Right cardiac atrium (tissue), 5 donors: ENCODE measurements at places on chromosomes 5 and 9.

DNA sequence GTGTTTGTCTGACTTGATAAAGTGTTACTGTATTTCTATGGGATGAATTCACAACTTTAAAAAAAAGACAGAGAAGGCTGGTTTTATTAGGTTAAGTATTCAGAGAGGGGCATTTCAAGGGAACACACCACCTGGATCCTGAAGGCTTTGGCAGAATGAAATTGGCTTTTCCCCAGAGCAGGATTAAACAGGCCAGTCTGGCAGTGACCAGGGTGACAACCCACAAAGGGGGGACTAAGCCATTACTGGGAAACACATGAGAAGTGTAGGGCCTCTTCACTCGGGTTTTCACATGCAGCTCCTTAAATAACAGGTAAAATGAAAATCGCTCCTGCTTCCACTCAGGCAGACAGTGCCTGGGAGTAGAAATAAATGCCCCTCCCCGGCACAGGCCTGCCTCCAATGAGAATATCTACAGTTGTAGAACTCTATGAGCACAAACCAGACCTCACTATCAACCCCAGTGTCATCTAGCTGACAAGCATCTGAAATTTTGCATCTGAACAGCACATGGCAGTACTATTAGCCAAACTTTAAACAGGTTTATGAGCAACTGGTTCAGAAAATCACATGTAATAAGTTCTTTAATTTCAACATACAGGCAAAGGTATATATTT, 85.8 kb downstream of the LHFPL2 start:
- no peak for DNase-seq

DNA sequence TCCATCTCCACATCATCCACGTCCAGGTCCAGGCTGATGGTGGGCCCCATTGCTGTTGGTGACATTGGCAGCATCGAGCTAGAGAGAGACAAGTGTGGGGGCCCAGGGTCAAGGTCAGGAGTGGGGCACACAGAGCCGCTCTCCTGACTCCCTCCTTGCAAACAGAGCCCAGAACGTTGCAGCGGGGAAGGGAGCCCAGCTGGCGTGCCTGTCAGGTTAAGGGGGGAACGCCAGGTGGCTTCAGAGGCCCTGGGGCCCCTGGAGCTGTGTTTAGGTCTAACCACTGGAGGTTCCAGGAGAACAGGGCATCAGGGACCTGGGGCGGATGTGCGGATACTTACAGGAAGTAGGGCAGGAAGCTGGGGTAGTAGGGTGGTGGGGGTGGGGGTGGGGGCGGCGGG, 7.5 kb downstream of the RNF44 start:
- no peak for DNase-seq

DNA sequence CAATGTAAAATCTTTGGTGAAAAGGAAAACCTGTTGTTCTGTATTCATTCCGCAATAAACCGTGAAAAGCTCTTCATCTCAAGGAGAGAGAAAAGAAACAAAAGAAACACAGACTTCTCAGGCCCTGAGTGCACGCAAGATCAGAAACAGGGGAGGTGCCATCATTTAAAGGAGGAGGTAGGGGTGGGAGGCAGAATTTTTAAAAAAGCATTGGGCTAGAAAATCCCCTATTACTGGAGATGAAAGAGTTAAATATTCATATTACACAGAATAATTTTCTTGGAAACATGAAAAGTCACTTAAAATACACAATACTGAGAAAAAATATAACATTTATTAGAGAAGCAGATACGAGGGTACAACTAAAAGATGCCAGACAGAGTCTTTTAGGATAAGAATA, 56.3 kb downstream of the USP20 start:
- DNase-seq: no peak

GRCh38 chr9:104604801-104605200, 626 bp downstream of the OR13C2 start:
- DNase-seq: no peak

- no peak for DNase-seq
These were observed 67.0 kb upstream of the NMUR2 start for GRCh38 chr5:152472083-152472482.
